ENCODE measurements at places on chromosomes 6 and 20.

DNA sequence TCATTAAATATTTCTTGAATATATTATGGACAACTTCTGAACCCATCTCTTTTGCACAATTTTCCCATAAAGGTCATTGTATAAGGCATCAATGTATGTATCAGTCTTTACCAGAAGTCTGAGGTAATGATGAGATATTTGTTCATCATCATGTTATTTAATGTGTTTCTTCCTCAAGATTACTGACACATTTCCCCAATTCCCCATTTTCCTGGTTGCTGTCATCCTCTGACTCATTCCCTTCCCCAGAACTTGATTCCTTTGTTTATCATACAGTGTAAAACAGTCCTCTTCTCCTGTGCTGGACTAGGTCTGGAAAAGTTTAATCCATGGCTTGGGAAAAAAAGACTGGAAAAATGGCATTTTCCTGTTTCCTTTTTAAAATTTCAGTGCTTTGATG lies 107.9 kb upstream of the FLRT3 start:
- no peak for DNase-seq

- peak; percentile 51 for DNase-seq
Observed at GRCh38 chr6:130366107-130367005, 539 bp downstream of the TMEM200A start.

- DNase-seq = no peak
Observed at GRCh38 chr20:23658336-23658735, 20.6 kb upstream of the CST3 start.

DNA sequence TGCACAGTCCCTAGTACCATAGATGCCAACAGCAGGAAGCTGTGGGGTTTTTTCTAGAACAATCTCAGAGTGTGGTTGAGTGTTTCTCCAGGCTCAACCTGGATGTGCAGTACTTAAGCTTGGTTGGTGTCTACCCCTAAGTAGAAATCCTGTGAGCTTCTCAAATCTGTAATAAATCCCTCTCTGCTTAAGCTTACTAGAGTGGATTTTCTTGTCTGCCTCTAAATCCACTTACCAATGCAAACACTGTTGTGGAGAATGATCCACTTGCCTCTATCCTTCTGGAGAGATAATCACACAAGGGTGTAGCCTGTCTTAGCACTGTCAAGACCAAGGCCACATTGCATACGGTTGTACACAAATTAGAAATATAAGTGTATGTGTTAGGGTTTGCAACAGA lies 43.3 kb upstream of the CLIC5 start:
- no peak for DNase-seq

- DNase-seq = no peak
Observed at GRCh38 chr6:113396730-113397129, 460.4 kb upstream of the MARCKS start.

- DNase-seq = no peak
Observed at GRCh38 chr20:22223236-22223635, 361.1 kb downstream of the FOXA2 start.

- no peak for DNase-seq
Observed at GRCh38 chr6:41721414-41721813, 14.0 kb downstream of the TFEB start.

- no peak for DNase-seq
Observed at GRCh38 chr20:20463933-20464374, 96.0 kb downstream of the INSM1 start.

DNA sequence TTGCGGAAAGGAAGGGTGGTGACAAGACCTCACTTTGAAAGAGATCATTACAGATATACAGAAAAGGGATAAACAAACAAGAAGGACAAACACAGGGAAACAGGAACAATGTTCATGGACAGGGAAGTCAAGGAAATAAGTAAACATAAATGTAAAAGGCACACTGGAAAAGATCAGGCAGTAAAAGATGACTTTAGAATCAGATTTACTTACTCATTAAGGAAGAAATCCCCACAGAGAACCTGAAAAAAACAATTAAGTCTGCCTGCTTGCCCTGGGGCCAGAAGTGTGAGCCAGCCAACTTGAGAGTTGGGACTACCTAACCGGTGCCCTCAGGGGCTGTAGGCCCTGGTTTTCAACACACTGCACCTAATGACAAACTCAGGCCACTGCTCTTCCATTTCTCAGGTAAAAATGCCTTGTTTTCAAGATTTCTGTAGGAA lies 1.7 kb downstream of the APMAP start:
- DNase-seq = no peak

- no peak for DNase-seq
Observed at GRCh38 chr20:50496773-50497385, 13.3 kb upstream of the PTPN1 start.

DNA sequence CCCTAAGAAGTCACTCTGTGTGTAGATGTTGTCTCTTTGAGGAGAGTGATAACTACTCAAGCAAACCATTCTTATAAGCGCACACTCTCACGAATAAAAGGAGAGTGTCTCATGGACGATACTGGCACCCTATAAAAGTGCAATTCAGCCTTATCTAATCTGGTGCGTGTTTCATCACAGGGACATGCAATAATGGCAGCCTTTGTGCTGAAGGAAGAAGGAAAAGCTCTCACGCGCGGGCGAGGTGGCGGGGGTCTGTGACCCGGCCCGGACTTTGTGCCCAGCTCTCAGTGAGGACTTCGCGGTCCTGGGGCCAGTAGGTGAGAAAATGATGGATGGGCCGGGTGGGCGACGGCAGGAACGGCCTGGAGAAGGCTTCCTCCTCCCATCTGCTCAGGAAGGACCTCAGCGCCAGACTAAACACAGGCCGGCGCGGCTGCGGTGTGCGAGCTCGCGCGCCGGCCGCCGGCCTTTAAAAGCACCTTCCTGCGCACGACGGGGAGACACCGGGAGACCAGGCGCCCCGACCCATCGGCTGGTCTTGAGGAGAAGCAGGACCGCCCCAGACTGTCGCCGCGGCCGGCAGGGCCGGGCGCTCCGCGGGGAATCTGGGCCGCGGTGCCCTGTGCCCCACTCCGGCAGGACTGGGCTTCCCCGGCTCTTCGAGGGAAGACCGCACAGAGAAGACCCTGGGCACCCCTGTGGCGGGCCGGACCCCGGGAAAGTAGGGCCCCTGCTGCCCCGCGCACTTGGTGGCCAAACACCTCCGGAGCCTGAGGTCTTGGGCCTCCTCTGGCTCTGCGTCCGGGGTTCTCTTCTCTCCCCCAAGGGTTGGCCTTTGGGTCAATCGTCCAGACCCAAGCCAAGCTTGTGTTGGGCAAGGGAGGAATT lies 8.3 kb upstream of the FOXC1 start:
- no peak for DNase-seq

- DNase-seq = no peak
Observed at GRCh38 chr6:17311595-17312311, 30.6 kb downstream of the RBM24 start.

- no peak for DNase-seq
Observed at GRCh38 chr6:18506382-18507017, 119.3 kb downstream of the RNF144B start.

DNA sequence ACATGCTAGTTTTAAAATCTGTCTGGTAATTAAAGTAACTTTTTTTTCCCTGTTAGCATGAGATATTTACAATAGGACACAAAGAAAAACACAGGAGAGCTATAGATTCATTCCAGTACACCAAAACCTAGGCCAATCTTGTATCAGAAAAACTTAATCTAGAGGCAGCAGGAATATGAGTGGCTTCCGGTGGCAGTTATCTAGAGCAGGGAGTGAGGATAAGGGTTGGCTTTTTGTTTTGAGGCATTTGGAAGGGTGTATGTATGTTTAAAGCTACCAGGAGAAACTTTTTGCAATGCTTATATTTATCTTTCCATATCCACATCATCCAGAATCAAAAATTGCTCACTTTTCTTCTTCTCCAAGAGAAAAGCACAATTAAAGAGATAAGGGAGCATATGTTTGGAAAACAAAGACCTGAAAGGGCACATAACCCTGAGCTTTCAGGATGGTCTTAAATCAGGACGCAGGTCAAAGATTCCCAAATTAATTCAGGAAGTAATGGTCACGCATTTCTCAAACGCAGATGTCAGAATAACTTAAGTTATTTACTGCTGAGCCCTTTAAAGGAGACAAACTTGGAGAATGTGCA lies 13.1 kb downstream of the TFAP2A start:
- no peak for DNase-seq

DNA sequence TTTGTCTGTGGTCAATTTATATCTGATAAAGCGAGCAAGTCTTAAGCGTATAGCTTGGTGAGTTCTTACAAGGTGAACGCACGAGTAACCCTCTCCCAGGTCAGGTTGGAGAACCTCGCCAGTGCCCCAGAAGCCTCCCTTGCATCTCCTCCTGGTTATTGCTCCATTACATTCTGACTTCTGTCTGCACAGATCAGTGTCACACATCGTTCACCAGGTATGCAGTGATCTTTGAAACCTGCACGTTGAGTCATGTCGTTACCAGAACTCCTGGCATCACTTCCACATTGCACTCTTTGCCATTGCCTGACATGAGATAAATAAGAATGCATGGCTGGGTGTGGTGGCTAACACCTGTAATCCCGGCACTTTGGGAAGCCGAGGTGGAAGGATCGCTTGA lies 44.2 kb downstream of the AKAP12 start:
- no peak for DNase-seq

- no peak for DNase-seq
Observed at GRCh38 chr20:20070871-20071726, 18.8 kb downstream of the CFAP61 start.

DNA sequence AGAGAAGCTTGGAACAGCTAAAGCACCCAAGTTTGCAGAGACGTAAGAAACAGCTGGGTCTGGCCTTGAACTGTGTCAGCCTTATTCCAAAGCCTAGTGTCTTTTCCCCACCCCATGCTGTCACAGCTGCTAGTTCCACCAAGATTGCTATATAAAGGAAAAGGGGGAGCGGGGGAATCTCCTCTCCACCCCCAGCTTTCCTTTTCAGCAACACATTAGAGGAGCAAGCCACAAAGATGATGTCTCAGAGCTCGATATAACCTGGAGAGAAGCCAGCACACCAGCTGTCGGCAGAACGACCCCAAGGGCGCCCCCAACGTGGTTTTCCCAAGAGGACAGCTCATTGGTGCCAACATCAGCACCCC lies 36.5 kb downstream of the ATP9A start:
- no peak for DNase-seq

DNA sequence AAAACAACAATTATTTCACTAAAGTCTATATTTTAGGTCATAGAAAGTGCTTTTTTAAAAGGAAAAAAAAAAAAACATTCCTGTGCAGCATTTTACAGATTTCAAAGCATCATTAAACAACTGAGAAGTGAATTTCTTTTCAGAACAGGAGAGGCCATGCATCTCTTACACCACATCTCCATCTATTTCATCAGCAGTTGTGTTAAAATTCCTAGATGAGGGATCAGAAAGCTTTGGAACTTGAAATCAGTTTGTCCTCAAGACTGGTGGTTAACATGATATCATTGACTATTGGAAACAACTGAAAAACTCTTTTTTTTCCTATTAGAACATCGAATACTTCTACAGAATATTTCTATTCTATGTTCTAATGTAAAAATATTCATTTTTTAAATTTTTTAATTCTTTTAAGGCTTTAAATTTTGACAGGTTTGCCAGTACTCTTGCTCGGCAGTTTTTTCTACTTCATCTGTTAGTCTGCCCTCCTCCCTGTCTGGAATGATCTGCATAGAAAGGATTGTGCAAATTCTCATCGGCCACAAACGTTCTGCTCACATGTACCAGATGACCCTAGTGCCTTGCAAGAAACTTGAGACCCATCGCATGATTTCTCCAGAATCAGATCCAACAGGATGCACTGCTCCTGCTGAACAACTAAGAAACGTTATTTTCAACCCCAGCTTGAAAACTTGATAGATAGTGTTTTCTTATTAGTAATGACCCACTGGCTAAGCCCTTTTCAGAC lies 411.0 kb upstream of the AGPAT4 start:
- DNase-seq = no peak

- peak; percentile 37 for DNase-seq
Observed at GRCh38 chr6:113994934-113995342, 24.0 kb upstream of the HDAC2 start.

DNA sequence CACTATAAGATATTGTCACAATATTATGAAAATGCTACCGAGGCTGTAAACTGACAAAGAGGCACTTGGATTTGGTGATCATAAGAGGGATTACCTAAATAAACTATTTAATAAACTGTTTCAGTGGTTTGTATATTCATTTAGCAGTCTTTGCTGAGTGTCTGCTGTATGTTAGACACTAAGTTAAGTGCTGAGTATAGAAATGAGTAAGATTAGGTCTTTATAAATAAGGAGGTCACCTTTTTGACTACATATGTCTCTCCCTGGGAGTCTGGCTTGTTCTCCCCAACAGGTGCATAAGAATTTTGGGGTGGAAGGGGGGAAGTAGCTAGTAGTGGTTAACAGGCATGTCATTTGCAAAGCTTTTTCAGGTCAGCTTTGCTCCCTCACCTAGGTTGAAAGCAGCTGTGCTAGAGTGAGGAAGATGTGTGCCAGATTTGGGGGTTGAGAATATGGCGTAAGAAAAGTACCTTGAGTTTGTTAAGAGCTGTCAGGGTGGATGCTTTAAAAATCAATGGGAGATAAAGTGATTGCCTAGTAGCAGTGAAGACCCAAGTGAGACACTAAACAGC lies 246.3 kb downstream of the ZFAND3 start:
- DNase-seq = no peak

DNA sequence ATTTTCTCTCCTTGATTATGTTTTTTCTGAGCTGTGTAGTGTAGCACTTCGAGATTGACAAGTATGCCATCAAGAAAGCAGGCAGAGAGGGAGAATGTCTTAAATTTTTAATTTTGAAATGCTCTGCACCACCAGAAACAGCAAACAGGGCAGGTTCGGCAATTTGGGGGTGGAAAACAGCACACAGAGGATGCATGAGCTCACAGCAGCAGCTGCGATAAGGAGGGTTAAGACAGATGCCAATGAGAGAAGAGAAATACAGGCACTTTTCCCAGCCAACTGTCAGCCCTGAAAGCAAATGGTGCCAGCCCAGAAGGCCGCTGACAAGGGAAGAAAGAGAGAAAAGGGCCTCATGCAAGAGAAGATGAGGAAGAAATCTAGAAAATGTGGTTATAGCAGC lies 15.1 kb upstream of the SNRPB2 start:
- DNase-seq = no peak

- DNase-seq = no peak
Observed at GRCh38 chr6:105024803-105025202, 67.9 kb downstream of the LIN28B start.

DNA sequence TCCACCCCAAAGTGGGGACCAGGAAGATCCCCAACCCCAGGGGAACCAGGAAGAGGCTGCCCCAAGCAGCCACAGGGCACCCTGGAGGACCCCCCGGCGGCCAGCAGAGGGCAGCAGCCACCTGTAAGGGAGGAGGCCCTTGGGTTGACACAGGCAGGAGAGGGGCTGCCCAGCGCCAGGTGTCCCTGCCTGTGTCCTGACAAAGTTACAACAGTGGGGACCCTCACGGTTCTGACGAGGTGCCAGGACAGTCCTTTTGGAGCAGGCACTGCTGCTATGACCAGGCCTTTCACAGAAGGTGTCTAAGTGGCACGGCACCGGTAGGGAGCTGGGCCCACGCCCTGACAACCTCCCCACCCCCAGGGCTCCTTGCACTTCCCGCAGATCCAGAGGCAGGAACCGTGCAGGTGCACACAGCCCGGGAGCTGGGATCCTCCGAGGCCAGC lies 176.7 kb downstream of the BMP7 start:
- peak; percentile 55 for DNase-seq

- DNase-seq = no peak
Observed at GRCh38 chr20:12467758-12468157, 541.0 kb upstream of the SPTLC3 start.

All from CD4-positive, alpha-beta T cell treated with Interleukin-6 for 4 hours (primary cell).